Smooth muscle cell of trachea (primary cell): ENCODE measurements at places on chromosomes 4 and X. TPM values are rescaled to one million over a fixed set of nuclear protein-coding genes. Genes with fewer than 3 reads are reported as not detected.

The MAGEC3 gene
- total RNA-seq, result not detected in 2 replicates

The ADGRG2 gene
- 0.17 and 0.58 TPM in 2 replicates for total RNA-seq

The DOK7 gene
- 0.17 TPM in 1 of 2 replicates, not detected in the other for total RNA-seq

The CTAG2 gene
- not detected in 2 replicates for total RNA-seq

The MAGEE1 gene
- 1.9 and 2.3 TPM in 2 replicates for total RNA-seq

The CT45A10 gene
- total RNA-seq, result not detected in 2 replicates

The AMER1 gene
- total RNA-seq, result 2.0 and 3.3 TPM in 2 replicates

The SCRG1 gene
- under 0.01 and 0.29 TPM in 2 replicates for total RNA-seq

The BST1 gene
- 6.6 and 13.8 TPM in 2 replicates for total RNA-seq

The UCP1 gene
- total RNA-seq, result not detected in 2 replicates
